ENCODE measurements at places on chromosomes 7 and 10.
A peak's percentile ranks its signal among the peaks of the same experiment; 100 is the strongest.

- DNase-seq = no peak
These were observed 242.6 kb downstream of the TWIST1 start for GRCh38 chr7:18874880-18875279.

- no peak for DNase-seq
These were observed 15.1 kb downstream of the TMEM60 start for GRCh38 chr7:77783111-77783510.

GRCh38 chr7:11171569-11172192, 198.0 kb downstream of the PHF14 start:
- no peak for DNase-seq

GRCh38 chr10:12975266-12975665, 26.2 kb downstream of the CCDC3 start:
- DNase-seq = no peak

GRCh38 chr7:140327261-140327661, 71.1 kb downstream of the SLC37A3 start:
- DNase-seq = no peak

DNA sequence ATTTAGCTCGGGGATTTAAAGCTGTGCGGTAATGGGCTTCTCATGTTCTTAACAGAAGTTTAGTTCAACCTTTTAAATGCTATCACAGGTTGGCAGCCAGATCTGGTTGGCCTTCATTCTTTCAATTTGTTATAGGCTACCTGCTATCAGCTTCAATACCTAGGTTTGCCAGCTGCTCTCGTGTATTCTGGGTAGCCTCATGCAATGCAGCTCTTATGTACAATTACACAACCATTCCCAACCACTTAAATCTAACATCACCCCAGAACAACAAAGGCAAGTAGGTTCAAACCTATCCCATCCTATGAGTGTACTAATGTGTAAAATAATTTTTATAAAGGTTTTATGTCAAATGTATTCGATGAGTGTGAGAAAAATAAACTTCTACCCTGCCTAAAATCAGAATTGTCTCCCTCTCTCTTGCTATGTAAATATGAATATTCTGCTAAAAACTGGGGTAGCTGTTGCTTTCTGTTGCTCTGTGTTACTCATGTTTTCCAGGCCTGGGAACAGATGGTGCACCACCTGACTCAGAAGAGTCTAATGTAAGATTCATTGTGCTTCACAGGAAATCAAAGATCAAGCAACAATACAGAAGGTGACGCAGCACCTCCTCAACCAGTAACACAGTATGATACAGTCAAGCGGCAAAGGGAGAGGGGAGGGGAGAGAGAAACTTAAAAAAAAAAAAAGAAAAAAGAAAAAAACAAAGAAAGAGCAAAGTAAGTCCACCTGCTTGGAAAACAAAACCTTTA, 188.6 kb downstream of the ETV1 start:
- DNase-seq = peak; percentile 80

- no peak for DNase-seq
These were observed 205.0 kb downstream of the FANK1 start for GRCh38 chr10:126101325-126101724.

- no peak for DNase-seq
These were observed 116.6 kb downstream of the TMEM130 start for GRCh38 chr7:98753176-98753575.

- DNase-seq = no peak
These were observed 171.8 kb upstream of the AHR start for GRCh38 chr7:17126413-17127268.

DNA sequence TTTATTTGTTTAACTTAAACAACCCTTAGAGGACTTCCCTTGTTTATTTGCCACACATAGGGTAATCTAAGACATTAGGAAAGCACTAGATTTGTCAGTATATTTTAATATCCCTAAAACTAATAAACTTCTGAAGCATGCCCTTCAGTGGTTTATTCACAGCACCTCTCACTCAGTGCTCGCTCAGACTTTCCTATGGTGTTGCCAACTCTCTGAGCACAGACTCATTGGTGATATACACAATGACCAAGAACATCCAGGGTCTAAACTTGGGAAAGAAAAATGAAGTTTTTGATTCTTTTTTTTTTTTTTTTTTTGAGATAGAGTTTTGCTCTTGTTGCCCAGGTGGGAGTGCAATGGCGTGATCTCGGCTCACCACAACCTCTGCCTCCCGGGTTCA, 82.2 kb downstream of the RAB11FIP2 start:
- DNase-seq = no peak

- DNase-seq = no peak
These were observed 42.7 kb upstream of the CACNB2 start for GRCh38 chr10:18097524-18097923.

GRCh38 chr7:16594676-16595075, 50.9 kb downstream of the ANKMY2 start:
- no peak for DNase-seq

DNA sequence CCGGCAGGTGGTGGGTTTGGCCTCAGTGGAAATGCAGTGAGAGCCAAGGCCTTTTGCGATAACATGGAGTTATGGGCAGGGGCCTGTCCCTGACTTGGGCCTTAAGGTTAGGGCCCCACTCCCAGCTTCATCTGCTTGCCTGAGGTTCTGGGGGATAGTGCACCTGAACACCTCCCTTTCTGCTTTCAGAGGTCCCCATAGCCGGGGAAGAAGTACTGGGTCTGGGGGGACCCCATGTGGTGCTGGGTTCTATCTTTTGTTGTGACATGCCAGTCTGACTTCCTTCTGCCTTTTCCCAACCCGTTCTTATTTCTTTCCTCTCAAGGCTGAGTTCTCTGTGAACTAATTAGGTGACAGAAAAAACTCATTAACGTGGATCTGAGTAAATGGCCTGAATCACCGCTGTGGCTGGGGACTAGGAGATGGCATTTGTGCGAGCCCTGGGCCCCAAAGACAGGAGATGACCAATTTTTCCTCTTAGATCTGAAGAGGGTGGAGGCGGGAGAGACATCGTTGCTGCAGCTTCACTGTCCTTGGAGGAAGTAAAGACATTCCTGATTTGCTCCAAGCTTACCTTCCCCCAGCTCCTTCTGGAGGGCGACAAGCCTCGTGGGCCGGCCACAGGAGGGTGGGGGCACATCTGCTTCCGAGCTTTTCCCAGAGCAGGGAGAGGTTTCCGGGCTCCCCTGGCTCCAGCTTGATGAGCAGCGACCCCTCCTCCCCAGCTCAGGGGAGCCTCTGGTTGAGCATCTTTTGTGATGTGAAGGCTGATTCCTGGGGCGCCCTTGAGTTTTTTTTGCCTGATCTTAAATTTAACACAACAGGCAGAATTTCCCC, 2.0 kb downstream of the AGAP3 start:
- DNase-seq = no peak

- no peak for DNase-seq
These were observed 91.3 kb downstream of the DGKI start for GRCh38 chr7:137755427-137755826.

GRCh38 chr10:118332948-118333710, 9.0 kb downstream of the FAM204A start:
- DNase-seq = peak; percentile 56

- DNase-seq = no peak
These were observed 43.6 kb downstream of the PLCE1 start for GRCh38 chr10:94037286-94037685.

DNA sequence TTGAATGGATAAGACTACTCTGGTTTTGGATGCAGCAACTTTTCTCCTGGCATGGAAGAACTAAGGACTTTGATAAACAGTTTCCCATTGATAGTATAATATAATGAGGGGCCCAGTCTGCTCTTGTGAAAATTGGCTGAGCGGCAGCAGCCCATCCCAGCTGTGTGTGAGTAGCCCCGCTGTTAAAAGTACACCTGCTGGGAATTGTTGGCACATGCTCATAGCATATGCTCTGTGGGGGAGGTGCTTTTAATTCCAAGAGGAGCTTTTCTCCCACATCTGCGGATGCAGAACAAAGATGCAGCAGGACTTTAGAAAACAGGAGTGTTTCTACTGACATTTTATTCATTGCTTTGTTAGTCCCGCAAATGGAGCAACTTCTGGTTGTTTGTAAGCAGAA, 19.0 kb downstream of the SRI start:
- DNase-seq = no peak

DNA sequence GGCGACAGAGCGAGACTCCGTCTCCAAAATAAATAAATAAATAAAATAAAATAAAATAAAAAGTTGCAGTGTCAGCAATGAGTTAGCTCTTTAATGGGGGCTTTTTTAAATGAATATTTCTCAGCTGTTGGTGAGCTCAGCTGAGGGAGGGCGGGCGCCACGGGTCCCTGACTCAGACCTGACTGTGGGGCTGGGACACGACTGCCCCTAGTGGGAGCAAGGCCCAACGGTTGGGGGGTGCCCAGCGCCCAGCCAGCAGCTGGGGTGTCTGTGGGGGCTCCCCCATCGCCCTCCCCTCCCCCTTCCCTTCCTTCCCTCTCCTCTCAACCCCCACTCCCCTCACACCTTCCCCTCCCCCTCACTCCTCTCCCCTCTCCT, 46.6 kb downstream of the PWWP2B start:
- DNase-seq = no peak

DNA sequence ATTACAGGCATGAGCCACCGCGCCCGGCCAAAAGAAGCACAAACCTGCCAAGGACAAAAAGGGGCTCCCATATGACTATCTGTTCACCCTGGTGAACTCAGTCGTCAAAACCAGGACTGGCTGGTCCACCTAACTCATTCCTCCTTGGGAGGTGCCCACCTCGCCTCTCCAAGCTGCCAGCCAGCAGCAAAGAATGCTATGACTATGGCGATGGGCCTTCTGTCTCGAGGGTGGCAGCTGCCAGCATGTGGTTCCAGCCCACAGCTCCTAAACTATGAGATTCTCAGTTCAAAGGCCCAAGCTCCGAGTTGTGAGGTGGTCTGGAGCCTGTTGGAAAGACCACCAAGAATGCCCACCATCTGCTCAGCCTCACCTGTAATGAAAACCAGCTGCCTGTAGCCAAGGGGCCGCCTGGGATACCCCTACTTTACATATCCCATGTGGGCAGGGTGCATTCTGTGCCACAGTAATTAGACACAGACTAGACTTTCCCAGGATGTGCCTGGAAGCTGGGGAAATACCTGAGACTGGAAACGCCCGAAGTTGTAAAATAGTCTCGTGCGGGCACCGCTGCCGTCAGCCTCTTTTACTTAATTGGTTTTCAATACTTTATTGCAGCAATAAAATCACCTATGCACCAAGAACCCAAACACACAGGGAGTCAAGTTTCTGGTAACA, 71.1 kb downstream of the ZRANB1 start:
- DNase-seq = no peak

GRCh38 chr10:88089498-88089897, 226.1 kb downstream of the PTEN start:
- DNase-seq = peak; percentile 38

- no peak for DNase-seq
These were observed 267.5 kb downstream of the GATA3 start for GRCh38 chr10:8321990-8322389.
